ENCODE measurements at places on chromosomes 12 and 14. TPM values are rescaled to one million over a fixed set of nuclear protein-coding genes. Genes with fewer than 3 reads are reported as not detected.

Gene HOXC13
- 0.04 TPM for polyA plus RNA-seq

Gene LHX5
- polyA plus RNA-seq = not detected

Gene SSPN
- 0.69 TPM for polyA plus RNA-seq

Gene LMO3
- polyA plus RNA-seq = 1.7 TPM

Gene SLC10A1
- polyA plus RNA-seq = not detected

Gene DAO
- polyA plus RNA-seq = not detected

All from esophagus (tissue), 2 donors.